Stimulated activated CD4-positive, alpha-beta T cell treated with anti-CD3 and anti-CD28 coated beads, Interleukin-1b, Interleukin-23, amount 100 ng/mL, for 4 hours (primary cell): ENCODE measurements at places on chromosomes 12 and 14.
A peak's percentile ranks its signal among the peaks of the same experiment; 100 is the strongest.

GRCh38 chr14:76138758-76139723 lies 12.7 kb upstream of the GPATCH2L start:
- DNase-seq: no peak

DNA sequence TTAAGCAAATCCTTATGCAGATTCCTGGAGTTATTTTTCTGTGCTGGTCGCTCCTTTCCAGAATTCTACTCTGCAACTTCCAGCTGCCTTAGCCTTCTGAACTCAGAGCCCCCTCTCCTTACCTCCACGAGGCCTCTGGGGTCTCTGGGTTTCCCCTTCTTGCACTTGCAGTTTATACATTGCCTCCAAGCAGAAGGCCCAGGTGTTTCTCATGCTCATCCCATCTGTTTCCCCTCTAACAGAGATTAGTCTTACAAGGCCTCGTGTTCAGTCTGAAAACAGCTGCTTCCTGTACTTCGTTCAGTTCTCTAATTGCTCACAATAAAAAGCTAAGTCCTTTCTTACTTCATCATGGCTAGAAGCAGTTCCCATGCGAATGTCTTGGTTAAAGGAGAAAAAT lies 134.4 kb upstream of the FGD4 start:
- DNase-seq: no peak

DNA sequence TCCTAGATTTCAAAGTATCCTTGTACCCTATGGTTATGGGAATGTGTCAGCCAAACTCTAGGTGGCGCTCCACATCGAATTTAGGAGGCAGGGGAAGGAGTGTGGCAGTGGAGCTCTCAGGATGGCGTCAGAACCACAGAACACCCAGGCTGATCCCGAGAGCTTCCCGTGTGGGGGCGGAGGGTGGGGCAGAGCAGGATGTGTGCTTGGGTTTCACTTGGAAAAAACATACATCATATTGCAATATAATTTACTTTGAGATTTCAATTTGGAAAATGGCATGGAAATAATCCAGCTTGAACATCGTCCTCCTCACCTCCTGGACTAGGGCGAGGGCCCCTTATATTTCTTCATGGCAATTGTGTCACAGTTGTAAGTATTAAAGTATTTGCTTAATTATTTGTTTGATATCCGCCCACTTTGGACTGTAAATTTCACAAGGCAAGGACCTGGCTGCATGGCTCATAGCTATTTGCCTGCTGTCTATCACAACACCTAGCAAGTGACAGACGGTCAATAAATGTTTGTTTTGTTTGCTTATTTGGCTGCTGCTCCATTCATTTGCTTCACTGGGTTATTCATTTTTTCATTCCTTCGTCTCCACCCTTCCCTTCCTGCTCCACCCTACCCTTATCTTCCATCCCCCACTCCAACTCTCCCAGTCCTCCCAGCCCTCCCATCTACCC lies 221.5 kb upstream of the HMGA2 start:
- no peak for DNase-seq

GRCh38 chr12:65632131-65632855 lies 192.0 kb upstream of the HMGA2 start:
- no peak for DNase-seq

DNA sequence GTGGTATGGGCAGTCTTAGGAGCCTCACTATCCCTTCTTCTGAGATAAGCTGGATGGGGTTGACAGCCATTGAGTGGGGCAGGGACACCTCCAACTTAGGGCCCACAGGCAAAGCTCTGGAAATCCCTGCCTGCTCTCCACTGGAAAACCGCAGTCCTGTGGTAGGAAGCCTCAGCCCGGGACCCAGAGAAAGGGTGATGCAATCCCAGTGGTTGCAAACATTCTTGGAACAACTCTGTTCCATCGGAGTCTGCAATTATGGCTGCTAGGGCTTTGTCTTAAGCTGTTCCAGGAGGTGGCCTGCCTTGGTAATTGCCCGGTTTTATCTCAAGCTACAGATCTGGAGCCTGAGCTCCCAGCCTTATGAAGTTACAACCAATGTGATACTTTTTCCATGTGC lies 133.4 kb downstream of the DICER1 start:
- no peak for DNase-seq

- DNase-seq: no peak
Observed at GRCh38 chr14:92391726-92392125, 68.8 kb downstream of the SLC24A4 start.

DNA sequence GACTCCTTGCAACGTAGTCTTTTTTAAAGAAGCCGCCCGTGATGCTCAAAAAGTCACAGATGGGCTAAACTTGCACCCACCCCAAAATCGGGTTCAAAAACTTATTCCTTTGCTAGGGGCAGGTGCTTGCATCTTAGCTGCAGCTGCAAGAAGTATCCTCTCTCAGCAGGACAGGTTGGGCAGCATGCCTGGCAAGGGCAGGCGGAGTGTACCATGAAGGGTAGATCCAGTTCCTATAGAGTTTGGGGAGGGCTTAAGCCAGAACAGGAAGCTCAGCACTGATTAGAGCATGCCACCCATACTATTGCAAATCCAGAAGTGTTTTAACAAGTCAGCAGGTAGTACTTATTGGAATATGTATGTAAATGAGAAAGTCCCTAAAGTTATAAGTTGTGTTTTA lies 48.7 kb downstream of the CPM start:
- DNase-seq: no peak

GRCh38 chr12:57089271-57090245 lies 644 bp downstream of the NAB2 start:
- DNase-seq: peak; percentile 48

GRCh38 chr14:67514650-67515385 lies 18.3 kb upstream of the PLEKHH1 start:
- peak; percentile 30 for DNase-seq
